Activated naive CD4-positive, alpha-beta T cell (primary cell): ENCODE measurements at places on chromosomes 6 and 20.

GRCh38 chr20:58886546-58886945 lies 34.0 kb downstream of the GNAS start:
- DNase-seq: no peak

DNA sequence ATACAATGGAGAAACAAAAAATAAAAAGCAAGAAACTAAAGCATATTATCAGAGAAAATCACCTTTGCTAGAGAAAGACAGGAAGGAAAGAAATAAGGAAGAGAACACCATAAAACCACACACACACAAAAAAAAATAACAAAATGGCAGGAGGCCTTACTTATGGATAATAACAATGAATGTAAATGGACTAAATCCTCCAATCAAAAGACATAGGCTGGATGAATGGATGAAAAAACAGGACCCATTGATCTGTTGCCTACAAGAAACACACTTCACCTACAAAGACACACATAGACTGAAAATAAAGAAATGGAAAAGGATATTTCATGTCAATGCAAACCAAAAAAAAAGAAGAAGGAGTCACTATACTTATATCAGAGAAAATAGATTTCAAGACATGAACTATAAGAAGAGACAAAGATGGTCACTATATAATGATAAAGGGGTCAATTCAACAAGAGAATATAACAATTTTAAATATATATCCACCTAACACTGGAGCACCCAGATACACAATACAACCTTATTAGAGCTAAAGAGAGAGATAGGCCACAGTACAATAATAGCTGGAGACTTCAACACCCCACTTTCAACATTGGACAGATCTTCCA lies 693.6 kb downstream of the HACE1 start:
- DNase-seq: no peak

DNA sequence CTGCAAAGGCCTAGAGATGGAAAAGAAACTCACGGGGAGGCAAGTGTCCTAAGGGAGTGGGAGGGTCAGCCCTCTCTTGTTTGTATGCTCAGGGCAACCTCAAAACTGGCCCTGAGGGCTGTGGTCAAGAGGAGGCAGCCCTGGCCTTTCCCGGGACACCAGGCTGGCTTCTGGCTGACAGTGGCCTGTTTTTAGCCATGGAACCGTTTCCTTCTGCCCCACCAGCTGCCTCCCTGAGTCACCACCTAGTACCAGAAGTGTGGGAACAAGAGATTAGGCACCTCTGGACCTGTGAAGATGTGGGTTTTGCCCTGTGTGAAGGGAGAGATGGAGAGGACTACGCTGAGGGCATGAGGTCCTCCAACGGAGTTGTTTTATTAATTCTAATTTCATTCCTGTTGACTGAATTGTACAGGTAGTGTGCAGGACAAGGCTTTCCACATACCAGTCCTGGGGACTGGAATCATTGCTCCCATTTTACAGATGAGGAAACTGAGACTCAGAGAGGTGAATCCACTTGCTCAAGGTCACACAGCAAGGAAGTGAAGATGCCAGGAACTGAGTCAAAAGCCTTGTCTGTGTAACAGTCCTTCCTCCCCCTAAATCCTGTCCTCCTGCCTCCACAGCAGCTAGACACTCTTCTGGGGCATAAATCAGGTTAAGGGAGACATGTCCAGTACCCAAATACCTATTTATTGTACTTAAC lies 5.5 kb downstream of the FOXS1 start:
- no peak for DNase-seq

GRCh38 chr20:57503035-57503658 lies 21.8 kb downstream of the CTCFL start:
- DNase-seq: no peak
